ENCODE measurements at places on chromosomes 4 and X.

DNA sequence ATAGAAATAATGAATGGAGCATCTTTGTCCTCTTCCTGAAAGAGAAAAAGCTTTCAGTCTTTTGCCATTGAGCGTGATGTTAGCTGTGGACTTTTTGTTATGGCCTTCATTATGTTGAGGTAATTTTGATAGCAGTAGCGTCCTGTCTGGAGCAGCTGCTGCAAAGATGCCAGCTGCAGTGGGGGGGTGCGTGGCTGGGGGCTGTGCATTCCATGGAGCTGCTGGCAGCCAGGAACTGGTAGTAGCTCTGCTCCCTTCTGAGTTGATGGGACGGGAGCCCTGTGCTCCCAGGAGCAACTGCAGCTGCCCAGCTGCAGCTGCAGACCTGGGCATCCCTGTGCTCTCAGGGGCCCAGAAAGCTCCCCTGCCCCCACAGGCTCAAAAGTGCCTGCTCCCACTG is 50.4 kb downstream of the CCDC160 start:
- no peak for DNase-seq

DNA sequence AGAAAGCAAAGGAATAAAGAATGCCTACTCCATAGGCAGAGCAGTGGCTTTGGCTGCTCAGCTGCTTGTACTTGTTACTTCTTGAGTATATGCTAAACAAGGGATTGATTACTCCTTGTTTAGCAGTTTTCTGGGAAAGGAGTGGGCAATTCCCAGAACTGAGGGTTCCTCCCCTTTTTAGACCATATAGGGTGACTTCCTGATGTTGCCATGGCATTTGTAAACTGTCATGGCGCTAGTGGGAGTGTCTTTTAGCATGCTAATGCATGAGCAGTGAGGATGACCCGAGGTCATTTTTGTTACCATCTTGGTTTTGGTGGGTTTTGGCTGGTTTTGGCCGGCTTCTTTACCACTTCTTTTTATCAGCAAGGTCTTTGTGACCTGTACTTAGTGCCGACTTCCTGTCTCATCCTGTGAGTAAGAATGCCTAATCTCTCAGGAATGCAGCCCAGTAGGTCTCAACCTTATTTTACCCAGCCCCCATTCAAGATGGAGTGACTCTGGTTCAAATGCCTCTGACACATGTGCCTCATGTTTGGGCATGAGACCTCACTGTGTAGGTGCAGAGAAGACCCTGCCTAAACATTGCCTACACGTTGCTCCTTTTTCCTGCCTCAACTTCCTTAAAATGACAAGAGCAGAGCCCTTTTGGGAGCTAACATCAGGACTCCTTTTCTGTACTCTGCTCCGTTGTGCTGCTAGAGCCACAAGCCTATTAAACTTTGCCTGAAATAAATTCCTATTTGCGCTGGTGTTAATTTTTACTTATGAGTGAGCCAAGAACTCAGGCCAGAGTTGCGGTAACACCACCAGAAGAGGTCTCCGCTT is 21.0 kb upstream of the UBA6 start:
- no peak for DNase-seq

DNA sequence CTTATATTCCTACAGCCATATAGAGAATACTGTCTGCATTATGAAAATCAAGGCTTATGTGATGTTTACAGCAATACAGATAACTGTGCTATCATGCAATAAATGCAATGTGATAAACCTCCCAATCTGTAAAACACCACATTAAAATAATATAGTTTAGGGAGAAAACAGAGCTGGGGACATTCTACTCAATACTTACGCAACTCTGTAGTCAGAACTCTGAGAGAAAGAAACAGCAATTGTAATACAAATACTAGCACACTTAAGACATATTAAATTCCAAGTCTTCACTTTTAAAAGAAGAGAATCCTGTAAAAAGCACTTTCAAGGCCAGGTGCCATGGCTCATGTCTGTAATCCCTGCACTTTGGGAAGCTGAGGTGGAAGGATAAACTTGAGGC is 61.4 kb downstream of the ANKRD17 start:
- DNase-seq = no peak

DNA sequence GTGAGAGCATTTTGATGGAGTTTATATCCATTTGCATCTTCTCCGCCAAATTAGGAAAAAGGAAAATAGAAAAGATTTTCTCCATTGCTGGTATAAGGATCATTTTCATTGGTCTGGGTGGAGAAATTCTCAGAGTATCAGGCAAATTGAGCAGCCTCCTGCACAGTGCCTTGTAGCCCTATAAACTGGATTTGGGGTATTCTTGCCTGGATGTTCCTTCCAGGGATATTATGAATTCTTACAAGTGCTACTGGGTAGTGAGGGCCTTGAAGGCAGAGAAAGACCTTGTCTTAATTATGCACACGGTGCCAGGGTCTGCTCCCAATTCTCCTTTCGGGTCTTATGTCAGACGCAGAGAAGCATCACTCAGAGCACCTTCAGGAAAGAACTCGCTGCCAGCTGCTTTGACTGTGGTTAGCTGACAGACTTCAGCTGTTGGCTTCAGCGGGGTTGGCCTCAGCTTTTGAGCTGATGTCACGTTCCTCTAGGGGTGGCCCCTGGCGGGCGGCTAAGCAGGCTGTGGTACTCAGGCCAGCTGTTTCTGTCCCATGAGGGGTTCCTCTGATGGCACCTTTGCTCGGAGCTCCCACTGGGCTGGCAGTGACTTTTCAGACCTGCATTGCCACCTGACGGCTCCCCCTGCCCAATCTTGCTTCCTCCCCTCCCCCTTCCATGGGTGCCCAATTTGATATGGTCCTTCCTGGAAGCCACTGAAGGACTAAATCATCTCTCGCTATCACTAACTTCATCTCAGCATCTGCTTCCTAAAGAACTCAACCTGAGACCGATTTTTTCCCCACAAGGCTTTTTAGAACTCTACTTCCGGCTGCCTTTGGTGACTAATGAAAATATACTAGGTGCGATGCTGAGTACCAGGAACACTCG is 519.5 kb downstream of the BCOR start:
- no peak for DNase-seq

DNA sequence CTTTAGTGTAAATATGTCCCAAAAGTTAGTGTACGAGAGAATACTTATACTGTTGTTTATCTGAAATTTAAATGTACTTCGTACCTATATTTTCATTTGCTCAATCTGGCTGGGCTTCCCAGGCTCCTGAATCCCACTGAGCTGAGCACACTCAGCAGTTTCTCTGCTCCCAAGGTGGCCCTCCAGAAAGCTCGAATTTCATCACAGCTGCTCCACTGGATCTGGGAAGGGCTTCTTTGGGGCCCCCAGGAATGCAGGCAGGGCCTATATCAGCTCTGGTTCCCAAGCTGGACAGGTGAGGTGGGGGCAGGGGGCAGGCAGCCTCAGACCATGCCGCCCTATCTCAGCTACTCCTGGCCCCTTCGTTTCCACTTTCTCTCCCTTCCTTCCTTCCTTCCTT is 1.5 kb upstream of the FATE1 start:
- no peak for DNase-seq

DNA sequence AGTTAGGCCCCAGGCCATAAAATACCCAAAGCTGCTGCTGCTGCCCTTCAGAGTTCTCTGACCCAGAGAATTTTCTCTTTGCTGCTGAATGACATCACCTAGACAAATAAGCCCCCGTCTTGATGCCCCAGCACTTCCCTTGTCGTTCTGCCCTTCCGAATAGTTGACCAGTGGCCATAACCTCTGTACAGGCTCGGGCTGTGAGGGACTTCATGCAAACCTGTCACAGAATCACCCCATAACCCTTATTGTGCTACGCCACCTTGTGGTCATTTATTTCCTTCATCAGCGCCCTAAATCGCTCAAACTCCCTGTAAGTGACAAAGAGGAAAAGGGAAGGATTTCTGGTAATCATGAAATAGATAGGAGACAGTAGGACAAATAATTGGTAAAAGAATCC is 18.8 kb downstream of the SPACA5 start:
- no peak for DNase-seq

- DNase-seq = no peak
Measured at GRCh38 chrX:11641349-11642065, 24.2 kb downstream of the ARHGAP6 start.

- DNase-seq = no peak
Measured at GRCh38 chr4:2604614-2605013, 68.2 kb downstream of the FAM193A start.

DNA sequence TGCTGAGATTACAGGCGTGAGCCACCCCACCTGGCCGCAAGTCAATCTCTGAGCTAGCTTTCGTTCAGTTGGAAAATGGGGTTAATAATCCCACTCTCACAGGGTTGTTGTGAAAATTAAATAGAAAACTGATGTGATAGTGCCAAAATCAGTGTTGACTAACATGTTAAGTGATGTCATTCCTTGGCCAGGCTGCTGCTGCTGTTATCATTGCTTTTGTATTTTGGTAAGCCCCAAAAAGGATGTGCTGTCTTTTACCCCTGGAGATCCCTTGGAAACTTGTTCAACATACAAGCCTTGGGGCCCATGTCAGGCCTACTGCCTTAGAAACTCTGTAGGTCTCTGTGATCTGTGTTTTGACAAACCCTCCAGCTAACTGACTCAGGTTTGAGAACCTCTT is 106.3 kb downstream of the AFF1 start:
- no peak for DNase-seq

DNA sequence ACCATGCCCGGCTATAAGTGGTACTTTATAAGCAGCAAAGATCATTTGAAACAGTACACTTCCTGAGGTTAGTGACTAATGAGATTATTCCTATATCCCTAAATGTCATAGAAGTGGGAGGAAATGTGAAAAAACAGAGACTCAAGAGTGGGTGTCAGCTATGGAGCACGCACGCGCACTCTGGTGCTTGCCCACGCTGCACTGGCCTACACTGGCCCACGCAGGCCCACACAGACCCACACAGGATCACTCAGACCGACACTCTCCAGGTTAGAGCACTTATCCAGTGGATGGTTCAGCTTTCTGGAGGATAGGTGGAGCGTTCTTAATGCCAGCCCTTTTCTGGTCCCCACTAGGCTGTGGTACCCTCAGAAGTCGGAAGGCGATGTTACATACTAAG is 78.5 kb downstream of the IL1RAPL1 start:
- DNase-seq = no peak

GRCh38 chr4:59455751-59456150 is 1744.4 kb upstream of the ADGRL3 start:
- no peak for DNase-seq

DNA sequence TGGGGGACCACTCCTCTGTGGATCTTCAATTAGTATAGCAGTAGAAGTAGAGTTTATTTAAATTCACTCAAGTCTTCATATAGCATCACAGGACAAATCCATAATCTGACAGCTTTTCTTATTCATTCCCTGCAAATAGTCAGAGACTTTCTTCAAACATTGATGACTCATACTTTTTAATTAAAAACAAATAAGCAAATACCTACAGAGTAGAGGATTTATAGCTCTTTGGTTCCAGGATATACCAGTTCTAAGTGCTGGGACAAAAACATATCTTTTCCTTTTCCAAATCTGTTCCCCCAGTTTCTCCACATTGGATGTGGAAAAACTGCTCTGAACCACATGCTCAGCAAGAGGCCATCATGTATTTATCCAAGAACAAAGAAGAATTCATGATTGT is 24.1 kb downstream of the EMCN start:
- DNase-seq = no peak

GRCh38 chr4:152117520-152117919 is 356.7 kb upstream of the GATB start:
- DNase-seq = no peak

DNA sequence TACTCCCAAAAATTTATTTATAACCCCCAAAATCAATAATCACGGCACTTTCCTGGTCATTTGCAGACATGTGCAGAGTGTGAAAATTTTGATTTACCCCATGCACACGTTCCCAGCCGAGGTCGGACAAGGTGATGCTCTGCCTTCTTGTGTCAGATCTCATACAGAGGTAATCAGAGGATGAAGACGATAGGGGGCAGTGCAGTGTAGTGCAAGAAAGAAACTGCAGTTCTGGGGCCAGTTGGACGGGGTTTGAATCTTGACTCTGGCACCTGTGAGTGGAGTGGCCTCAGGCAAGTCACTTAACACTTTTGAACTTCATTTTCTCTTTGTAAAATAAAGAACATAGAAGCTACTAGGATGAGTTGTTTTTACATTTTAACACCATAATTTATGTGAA is 88.4 kb downstream of the FRMPD3 start:
- DNase-seq = no peak

DNA sequence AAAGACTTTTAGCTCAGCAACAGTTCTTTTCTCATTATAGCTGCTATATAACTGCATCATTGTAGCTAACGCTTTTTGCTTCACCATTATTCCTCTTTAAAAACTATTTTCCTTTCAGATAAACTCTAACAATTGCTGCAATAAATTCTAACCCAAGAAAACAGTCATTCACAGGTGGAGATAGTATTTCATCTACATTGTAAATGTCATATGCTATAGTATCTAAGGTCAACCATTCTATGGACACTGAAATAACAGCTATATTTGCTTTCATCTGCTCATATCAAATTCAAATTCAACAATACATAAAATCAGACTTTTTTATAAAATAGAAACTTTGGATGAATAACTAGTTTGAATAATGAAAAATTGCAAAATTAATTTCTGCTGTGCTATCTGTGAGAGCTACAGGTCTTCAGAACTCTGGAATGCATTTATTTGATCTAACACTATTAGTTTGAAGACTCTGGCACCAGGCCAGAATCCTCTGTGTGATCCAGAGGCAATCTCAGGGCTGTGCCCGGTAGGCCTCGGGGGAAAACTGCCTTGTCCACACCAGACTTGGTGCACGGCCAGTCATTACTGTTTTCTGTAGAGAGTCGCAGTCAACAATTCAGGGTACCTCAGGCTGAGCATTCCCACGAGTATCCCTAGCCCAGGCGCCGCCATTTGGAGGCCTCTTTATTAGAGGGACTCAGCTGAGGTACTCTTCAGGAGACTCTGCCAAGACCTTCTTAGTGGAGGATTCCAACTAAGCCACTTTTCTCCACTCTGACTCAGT is 332.4 kb downstream of the SLC7A11 start:
- no peak for DNase-seq

DNA sequence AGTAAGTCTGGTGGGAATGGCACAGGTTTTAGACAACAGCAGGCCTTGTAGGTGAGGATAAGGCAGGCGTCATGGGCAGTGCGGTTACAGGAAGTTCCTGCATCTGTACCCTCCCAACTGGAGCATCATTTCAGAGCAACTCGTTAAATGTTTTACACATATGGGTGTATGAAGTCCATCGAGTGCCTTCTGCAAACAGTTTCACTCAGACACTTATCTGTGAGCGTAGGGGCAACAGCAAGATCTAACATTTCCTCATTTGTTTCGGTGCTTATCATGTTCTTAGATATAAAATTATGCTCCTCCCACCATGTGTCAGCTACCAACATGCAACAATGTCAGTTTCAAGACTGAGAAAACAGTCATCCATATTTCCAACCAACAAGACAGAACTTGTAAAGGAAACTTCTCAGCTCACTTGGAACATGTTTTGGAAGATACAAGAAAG is 69.9 kb downstream of the ELOVL6 start:
- DNase-seq = no peak

- DNase-seq = no peak
Measured at GRCh38 chr4:15149234-15149838, 147.1 kb downstream of the CPEB2 start.

- no peak for DNase-seq
Measured at GRCh38 chrX:76920607-76921006, 493.1 kb downstream of the MAGEE1 start.

All from D721Med (cell line).